ENCODE measurements at places on chromosomes 1 and 21.

- no peak for DNase-seq
These were observed 3.8 kb downstream of the DDI2 start for GRCh38 chr1:15620902-15621682.

DNA sequence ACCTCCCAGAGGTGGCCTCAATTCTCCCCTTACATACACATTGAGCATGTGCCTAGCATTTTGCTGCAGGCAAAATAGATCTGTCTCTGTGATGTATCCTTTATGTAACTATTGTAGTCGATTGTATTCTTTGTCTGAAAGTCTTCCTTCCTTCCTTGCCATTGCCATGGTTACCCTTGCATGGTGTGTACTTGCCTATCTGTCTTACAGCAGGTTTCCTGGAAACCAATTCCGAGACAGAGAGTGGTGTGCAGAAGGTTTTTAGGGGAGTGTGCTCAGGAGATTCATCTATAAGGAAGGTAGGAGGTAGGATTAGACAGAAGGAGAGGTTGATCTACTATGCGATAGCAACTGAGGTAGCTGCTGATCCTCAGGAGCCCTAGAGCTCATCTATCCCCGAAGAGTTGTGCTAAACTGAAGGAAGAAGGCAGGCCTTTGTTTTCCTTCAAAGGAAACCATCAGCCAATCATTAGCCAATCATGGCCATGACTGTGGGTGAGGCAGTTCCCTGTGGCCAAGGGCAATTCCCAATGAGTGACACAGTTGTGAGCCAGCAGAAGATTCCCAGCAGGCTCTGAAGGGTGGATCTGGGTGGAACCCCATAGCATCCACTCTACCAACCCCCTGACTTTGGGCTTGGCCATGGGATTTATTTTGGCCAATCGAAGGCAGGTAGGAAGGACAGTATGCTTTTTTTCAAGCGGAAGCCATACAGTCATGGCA, 15.0 kb downstream of the CITED4 start:
- no peak for DNase-seq

- no peak for DNase-seq
These were observed 62.3 kb downstream of the OPTC start for GRCh38 chr1:203556047-203556851.

GRCh38 chr1:31510304-31510703, 66.0 kb upstream of the TINAGL1 start:
- no peak for DNase-seq

DNA sequence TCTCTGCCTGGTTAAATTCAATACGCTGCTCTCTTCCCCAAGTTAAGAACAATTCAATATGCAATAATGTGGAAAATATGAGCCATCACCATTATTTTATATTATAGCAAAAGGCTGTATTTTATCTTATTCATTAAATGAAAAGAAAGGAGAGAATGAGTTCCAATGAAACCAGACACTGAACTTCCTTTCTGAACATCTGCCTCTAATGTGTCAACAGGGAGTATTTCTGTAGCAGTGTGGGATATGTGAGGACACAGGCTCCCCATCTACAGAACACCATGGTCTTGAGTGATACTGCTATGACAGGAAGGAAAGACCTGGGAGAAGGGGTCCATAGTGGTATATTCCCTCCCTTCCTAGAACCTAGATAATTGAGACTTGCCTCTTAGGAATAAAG, 46.3 kb downstream of the CASQ2 start:
- DNase-seq: no peak

DNA sequence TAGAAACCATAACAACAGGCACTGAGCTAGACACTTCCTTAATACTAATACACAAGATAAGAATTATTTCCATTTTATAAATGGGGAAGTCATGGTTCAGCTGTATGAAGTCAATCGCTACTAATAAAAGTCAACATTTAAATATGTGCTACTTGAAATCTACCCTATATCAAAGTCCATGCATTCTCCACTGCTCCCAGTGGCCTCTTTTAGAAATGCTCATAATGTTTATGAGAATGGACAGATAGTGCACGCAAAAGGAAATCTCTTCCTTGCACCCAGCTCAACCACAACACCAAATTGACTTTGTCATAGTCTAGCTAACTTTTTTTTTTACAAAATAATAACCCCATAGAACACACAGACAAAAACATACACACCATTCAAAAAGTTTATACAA, 281.7 kb upstream of the CXADR start:
- DNase-seq: no peak

DNA sequence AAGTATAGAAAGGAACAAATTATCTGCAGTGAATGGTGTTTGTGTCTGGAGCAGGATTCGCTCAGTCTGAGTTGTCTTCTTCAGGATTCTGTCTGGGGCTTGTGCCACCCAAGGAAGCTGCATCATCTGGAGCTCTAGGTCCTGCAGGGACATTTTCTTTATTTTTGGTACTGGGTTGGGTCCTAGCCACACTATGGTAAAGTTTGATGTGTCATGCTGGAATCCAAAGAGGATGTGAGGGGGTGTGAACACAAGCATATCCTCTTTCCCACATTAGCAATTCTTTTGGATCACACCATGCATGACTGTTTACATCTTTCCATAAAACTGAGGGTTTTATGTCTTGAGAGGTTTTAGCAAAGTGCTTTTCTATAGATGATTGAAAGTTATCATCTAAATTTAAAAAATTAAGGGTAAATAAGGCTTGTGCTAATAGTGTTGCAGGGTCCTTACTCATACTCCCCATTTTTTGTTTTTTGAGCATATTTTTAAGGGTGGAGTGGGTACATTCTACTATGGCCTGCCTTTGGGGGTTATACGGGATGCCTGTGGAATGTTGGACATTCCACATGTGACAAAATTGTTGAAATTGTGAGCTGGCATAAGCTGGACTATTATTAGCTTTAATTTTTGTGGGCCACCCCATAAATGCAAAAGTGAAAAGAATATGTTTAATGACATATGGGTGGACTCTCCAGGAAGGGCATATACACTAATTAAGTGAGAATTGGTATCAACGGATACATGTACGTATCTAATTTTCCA, 152.0 kb upstream of the HMCN1 start:
- no peak for DNase-seq

Data from left lobe of liver (tissue), 2 donors.